ENCODE measurements at places on chromosomes 7 and 10. TPM values are rescaled to one million over a fixed set of nuclear protein-coding genes. Genes with fewer than 3 reads are reported as not detected.
A peak's percentile ranks its signal among the peaks of the same experiment; 100 is the strongest.

DNA sequence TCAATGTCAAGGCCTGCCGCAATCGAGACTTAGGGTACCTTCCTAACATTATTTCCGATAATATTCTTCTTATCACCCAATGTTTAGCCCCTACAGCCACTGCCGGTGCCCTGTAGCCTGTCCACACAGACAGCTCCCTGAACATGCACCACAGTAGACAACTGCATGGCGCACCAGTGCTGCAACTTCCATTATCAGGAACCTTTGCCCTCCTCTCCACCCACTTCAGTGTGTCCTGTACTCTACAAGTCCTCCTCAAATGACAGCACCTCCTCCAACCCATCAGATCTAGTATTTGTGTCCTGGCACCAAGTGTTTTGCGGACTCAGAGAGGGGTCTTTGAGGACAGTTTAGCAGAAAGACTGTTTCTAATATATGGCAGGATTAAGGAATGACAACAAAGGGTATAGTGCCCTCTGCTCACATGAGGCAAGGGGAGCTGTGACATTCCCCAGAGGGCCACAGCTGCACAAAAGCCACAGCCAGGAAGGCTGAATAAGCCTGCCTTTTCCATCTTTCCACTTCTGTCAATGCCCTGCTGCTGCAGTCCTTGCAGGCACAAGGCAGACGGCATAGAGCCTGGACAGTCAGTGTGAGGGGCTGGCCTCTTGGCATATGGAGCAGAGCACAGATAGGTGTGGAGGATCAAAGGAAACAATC, 335.4 kb downstream of the PARD3 start:
- no peak for DNase-seq

GIMAP8 gene
- total RNA-seq: not detected

ENTPD1 gene
- 0.12 TPM for total RNA-seq

WIPF3 gene
- not detected for total RNA-seq

DNA sequence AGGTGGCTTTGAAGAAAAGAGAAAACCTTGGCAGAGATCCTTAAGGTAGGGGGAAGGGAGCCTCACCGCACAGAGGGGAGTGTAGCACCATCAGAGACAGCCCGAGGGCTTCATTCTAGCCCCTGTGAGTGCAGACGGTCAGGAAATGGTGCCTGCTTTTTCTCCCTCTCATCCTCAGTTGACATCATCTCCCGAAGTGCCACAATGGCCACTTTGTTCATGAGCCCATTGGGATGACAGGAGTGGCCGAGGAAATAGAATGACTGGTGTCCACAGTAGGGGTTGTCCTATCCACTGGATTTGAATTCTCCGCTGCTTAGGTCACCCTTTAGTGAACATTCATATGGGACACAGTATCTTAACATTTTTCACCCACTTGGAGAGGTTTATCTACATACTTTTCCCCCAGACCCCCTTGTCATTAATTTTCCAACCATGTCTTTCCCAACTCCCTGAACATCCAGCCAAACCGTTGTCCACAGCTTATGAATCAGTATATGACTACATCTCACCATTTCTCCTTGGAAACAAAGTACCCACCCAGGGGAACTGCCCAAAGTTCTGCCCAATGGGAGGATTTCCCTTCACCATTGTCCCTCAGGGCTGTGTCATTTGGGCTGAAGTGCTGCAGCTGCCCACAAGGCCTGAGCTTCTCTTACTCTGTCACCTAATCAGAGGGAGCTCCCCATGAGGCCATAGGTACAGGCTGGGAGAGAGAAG, 108.8 kb downstream of the ADCY1 start:
- DNase-seq: no peak

GRCh38 chr7:132520591-132521280, 55.5 kb downstream of the PLXNA4 start:
- no peak for DNase-seq

DNA sequence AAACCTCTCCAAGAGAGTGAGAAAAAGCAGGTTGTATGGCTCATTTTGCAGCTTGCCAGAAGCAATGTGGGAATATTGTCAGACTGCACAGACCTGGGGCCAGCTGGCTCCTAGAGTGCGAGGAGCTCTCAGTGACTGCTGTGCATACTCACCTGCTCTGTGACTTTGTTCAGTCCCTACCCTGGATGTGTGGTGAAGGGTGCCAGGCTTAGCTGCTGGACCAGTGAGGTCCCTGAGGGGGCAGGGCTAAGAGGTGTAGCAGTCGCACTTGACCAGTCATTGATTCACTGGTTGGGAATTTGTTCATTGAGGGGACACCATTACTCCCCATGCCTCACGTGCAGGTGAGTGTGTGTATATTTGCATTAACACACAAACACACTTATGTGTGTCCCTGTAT, 60.1 kb downstream of the IKZF1 start:
- no peak for DNase-seq

ZNRF2 gene
- 13.6 TPM for total RNA-seq

GRCh38 chr7:380711-381210, 90.8 kb downstream of the FOXL3 start:
- DNase-seq: no peak

- no peak for DNase-seq
Measured at GRCh38 chr7:28483908-28484605, 71.7 kb downstream of the CREB5 start.

IKZF1 gene
- total RNA-seq: 1.2 TPM

WAPL gene
- 23.8 TPM for total RNA-seq

CALD1 gene
- total RNA-seq: 152 TPM

DNA sequence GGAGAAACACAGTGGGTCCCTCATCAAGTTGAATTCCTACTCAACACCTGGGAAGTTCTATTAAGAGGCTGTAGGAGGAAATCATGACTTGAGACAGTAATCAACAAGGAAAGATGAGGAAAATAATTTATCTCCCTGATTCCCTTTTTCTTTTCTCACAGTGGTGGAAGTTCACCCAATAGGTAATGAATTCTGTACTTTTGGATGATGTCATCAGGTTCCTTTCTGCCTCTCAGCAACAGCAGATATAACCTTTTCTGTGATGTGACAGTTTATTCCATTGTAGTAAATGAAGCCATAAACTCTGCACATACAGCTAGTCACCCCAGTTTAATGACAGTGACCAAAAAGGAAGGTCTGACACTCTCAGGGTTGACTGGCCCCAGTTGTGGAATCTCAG, 1265.0 kb downstream of the NXPH1 start:
- no peak for DNase-seq

DNA sequence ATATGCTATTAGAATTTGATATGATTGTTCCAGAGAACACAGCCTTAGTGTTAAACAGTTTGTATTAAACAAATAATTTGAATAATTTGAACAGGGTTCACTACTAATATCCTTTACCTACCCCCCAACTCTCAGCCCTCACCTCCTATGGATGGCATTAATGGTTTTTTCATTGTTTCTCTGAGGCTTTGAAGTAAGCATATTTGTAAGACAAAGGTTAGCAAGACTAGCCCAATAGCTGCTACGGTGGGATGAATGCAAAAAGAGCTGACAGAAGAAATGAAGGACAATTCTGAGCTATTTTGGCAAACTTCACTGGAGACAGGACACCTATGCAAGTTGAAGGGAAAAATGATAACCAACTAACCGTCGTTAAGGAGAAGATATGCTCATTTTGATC, 61.6 kb downstream of the ARL4A start:
- no peak for DNase-seq

EN2 gene
- total RNA-seq: 0.29 TPM

- no peak for DNase-seq
Measured at GRCh38 chr7:45233249-45233775, 75.7 kb downstream of the RAMP3 start.

PTF1A gene
- total RNA-seq: not detected

TFR2 gene
- not detected for total RNA-seq

GRID2IP gene
- not detected for total RNA-seq

- DNase-seq: no peak
Measured at GRCh38 chr7:45682358-45682735, 108.2 kb downstream of the ADCY1 start.

DNA sequence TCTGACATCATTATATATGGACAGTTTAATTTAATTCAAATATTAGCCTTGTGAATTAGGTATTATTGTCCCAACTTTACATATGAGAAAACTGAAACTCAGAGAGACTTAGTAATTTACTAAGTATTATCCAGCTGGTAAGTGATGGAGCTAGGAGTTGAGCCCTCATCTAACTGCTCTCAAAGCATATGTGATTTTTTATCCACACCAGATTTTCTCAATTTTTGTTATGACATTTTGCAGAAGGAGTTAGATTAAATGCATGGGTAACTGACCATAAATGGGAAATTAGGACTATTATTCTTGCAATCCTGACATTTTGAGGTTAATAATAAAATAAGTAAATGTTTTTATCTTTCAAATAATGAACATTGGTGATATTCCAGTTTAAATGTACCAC, 778.3 kb upstream of the SORCS1 start:
- no peak for DNase-seq

- no peak for DNase-seq
Measured at GRCh38 chr10:1895691-1896090, 158.4 kb upstream of the ADARB2 start.

HTR5A gene
- not detected for total RNA-seq

DNA sequence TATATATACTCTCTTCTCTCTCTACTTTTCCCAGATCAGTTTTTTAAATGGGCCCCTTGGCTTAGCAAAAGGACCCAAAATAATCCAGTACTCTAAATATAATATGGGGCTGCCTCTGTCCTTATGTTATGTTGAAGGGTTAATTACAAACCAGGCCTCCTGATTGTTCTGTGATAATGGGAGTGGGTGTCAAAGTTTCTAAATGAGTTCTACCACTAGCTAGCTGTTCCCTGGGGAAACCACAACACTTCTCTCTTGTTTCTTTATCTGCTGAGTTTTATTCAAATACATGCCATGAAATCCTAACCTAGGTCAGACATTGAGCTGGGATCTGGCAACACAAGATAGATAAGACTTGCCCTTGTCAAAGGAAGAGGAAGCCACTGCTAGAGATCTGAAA, 3.8 kb downstream of the HTR5A start:
- DNase-seq: no peak

- DNase-seq: peak; percentile 54
Measured at GRCh38 chr7:31003721-31004120, 40.0 kb downstream of the GHRHR start.

VWDE gene
- 3.1 TPM for total RNA-seq

C10orf67 gene
- total RNA-seq: not detected

DNA sequence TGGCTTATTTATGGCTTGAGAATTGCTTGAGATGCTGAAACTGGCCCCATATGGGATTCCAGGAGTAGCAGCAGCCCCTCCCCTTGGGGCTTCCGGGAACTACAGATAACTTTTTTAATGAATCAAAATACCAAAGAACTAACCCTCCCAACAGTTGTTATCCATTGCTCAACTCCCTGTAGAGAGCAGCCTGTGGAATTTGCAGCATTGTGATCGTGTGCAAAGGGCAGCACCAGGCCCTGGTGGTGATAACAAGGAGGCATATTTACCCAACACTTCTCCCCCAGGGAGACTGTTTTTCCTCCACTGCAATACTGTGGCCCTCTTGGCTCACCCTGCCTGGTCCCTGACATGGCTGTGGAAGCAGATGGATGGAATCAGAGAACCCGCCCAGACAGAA, 196.2 kb downstream of the PLXNA4 start:
- no peak for DNase-seq

SORCS3 gene
- not detected for total RNA-seq
